Psoas muscle (tissue), 8 donors: ENCODE measurements at places on chromosomes 11 and 22. TPM values are rescaled to one million over a fixed set of nuclear protein-coding genes. Genes with fewer than 3 reads are reported as not detected.
A peak's percentile ranks its signal among the peaks of the same experiment; 100 is the strongest.

- H3K27ac ChIP-seq, result no peak overlapping the region
- no peak for DNase-seq
- H3K4me3 ChIP-seq, result no peak overlapping the region
- H3K36me3 ChIP-seq, result no peaks in the 10 kb centered on the region
- H3K4me1 ChIP-seq, result no peaks in the 10 kb centered on the region
Observed at GRCh38 chr11:126594921-126595367, 239.5 kb downstream of the ST3GAL4 start.

DNA sequence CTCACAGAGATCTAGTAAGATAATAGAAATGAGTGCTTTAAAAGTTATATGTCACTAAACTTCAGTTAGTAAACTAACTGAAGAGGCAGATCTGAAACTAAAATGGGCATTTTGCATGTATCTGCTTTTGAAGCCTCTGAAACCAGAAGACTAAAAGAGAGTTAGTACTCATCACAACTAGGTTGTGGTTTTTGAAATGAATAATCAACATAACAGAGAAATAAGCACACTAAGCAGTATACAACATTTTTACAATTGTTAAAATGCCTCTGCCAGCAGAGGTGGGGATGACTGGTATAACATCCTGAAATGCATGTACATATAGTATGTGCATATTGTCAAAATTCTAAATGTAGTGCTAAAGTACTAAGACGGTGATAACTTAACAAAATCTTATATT lies 564.5 kb downstream of the DLG2 start:
- no peak overlapping the region for H3K4me3 ChIP-seq
- no peak for DNase-seq
- no peaks in the 10 kb centered on the region for H3K27me3 ChIP-seq
- no peak overlapping the region for H3K27ac ChIP-seq

DNA sequence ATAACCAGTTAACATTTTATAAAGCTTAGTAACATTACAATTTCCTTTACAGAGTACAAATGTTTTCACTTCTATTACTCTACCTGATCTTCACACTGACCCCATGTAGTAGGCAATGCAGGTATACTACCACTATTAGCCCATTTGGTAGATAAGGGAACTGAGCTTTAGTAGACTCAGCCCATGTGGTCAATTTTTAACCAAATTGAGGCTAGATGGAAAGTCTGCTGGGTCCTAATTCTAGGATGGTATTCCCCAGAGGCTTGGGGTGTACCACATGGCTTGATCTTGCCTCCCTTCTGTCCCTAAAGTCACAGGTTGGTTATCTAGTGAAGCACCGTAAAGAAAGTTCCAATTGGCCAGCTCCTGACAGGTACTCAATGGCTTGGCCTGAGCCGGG lies 48.2 kb downstream of the NRXN2 start:
- H3K36me3 ChIP-seq, result no peaks in the 10 kb centered on the region
- H3K27ac ChIP-seq, result peak overlapping the region; percentile 77
- H3K27me3 ChIP-seq, result no peaks in the 10 kb centered on the region
- DNase-seq, result no peak
- no peak overlapping the region for H3K4me3 ChIP-seq

- peaks cover 36% of the 10 kb centered on the region for H3K4me1 ChIP-seq
- no peaks in the 10 kb centered on the region for H3K36me3 ChIP-seq
- no peak for DNase-seq
- peak overlapping the region; percentile 30 for H3K27ac ChIP-seq
Observed at GRCh38 chr11:69637941-69638871, 2.8 kb upstream of the CCND1 start.

The MYBPC3 gene
- total RNA-seq, result 0.50 TPM
